HEK293T (cell line): ENCODE measurements at places on chromosomes 2 and 18.

DNA sequence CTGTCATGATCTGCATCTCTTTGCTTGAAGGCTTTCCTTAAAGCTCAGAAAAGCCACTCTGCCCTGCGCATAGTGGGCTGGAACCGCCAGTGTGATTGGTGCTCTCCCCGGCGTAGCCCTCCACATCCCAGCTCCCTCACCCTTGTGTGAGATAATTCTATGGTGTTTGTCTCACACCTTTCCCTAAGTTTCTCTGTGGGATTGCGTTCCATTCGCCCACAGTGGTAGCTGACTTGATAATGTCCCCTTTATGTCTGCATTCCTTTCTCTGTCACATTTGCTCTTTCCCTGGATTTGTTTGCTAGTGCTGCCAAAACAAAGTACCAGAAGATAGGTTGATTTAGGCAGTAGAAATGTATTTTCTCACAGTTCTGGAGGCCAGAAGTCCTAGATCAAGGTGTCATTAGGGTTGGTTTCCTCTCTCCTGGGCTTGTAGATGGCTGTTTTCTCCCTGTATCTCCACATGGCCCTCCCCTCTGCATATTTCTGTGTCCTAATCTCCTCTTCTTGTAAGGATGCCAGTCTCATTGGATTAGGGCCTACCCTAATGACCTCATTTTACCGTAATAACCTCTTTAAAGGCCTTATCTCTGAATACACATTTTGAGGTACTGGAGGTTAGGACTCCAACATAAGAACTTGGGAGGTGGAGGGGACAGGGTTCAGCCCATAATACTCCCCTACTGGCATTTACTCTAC is 7.4 kb upstream of the TMEM87B start:
- DNase-seq = no peak

GRCh38 chr2:171590116-171590515 is 67.8 kb downstream of the CYBRD1 start:
- no peak for DNase-seq

DNA sequence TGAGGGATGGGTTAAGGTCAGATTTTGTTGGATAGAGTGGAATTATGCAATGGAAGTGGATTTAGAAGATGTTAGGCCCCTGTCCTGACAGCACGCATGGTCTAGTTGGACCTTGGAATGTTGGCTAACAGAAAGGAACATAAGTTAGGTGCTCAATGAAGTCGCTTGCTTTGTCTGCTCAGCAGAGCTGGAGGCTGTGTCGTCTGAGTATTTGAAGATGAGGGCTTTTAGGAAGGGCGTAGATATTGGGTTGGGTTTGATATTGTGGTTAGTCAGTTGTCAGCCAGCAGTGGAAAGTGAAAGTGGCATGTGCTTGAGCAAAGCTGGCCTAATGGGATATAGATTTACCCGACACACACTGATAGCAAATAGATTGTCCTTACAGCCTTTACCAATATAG is 239.3 kb downstream of the PRKCE start:
- no peak for DNase-seq

DNA sequence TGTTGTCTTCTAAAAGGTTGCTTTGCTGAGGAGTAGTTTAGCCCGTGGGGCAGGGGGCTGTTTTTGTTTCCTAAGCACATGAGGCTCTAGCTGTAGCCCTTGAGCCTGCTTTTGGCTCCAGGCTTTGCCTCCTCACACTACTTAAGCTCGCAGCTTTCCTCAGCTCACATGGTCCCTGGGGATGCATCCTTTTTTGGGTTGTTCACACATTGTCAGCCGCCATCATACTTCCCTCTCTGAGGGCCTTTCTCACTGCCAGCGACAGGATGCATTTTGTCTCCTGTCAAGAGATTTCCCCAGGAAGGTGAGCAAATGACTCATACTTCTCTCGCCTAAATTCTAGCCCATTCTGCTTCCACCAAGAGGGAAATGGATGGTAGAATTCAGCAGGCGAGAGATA is 279.5 kb upstream of the PKDCC start:
- DNase-seq = no peak

- no peak for DNase-seq
Measured at GRCh38 chr2:164706522-164706921, 85.2 kb upstream of the GRB14 start.

DNA sequence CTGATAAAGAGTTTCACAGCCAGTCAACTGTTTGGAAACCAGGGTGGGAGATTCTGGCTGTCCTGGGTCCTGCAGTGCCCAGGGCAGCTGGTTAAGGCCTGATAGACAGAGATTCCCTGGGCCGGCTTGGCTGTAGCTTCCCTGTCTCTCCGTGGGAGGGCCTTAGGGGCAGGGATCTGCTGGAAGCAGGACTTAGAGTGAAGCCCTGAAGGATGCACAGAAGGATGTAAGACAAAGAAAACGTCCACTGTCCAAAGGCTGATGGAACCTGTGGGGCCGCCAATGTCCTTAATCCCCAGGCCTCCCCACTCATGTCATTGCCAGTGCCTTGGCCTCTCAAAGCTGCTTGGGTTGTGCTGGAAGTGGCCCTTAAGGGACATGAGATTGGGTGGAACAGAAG is 33.0 kb downstream of the MROH2A start:
- DNase-seq = no peak

GRCh38 chr18:73881396-73881917 is 266.2 kb downstream of the FBXO15 start:
- no peak for DNase-seq

GRCh38 chr2:3243804-3244203 is 133.8 kb downstream of the EIPR1 start:
- DNase-seq = no peak

DNA sequence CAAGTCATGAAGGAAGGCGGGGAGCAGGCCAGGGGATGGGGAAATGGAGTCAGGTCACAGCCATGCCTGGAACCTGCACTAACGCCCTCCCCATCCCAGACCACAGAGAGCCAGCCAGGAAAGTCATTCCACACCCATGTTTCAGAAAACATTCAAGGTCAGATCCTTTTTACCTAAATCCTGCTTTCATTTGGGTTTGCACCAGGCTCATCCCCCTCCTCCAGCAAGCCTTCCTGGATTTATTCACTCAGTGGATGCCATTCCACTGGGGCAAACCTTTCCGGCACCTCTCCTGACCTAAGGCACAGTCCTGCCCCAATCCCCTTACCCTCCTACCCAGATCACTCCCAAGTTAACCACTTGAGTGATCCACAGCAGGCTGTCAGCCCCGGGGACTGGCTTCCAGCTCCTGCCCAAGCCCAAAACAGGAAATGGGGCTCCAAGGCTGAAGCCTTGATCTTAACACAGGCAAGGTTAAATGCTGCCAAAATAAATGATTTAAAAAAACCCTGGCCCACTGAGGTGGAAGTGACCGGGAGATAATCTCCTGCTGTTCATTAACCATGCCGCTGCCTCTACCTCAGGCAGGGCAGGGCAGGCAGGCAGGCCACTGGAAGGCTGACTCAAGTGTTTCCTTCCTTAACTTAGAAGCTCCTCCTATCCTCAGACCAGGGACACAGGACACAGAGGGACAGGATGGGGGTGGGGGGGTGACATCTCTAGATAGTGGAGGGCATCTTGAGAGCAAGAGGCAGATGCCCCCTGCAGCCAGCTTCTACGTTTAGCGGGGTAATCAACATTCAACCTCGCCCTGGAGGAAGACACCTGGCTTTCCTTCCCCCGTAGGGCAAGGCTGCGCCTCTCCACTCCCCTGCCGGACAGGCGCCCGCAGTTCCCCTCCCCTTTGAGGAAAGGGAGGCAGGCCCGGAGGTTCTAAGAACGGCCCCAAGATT is 1.4 kb downstream of the RAB11FIP5 start:
- DNase-seq = peak; percentile 28

DNA sequence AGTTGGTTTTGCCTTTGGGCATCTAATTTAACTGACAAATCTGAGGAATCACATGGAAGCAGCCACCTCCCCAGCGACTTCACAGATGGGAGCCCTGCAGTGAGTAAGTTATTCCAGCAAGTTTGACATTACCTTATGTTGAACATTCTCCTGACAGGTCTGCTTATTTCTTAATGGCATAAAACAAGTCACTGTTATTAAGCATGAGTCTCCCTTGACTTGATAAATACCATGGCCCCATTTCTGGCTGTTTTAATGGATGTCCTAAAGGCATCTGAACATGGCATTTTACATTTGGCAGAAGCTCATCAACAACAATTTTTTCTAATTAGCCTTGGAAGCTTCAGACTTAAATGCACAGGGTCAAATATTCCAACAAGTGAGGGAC is 92.6 kb upstream of the CREB1 start:
- no peak for DNase-seq

DNA sequence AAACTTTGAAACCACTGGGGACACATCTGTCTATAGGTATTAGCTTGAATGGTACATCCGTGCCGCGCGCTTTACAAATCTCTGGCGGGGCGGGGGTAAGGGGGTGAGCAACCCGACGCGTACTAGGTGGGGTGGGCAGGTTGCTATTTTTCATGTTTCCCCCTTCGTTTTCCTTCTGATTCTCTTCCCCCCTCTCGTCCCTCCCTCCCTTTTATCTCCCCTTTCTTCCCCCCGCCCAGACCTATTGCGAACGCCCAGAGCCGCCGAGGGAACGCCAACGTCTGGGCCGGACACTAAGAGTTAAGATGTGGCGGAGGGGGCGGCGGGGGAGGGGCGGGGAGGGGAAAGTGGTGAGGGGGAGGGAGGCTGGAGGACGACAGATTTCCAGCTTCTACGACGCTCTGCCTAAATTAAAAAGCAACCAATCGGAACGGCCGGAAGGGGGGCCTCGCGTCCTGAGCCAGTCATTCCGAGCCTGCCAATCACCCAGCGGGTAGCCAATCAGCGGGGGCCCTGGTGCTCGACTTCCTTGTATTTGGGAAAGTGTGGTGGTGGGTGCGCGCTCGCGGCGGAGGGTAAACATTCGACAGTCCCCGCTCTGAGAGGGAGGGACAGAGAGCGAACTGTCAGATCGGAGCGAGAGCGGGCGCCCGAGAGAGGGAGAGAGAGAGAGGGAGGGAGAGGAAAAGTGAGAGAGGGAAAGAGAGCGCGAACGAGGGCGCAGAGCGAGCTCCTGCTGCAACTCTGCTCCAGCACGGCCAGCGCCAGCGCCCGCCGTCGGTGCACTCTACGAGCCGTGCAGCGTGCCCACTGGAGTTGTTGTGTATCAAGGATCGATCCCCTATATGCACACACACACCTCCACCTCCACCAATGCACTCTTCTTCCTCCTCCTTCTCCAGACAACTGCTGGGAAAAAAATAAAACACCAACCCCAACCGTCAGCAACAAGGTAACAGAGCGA is at the start of gene POU3F3:
POU3F3 (plus strand) TSS at position 582 of the 964 bp plus-strand sequence. CDS start 1,396 bp downstream, outside the sequence.
- DNase-seq = peak; percentile 85

DNA sequence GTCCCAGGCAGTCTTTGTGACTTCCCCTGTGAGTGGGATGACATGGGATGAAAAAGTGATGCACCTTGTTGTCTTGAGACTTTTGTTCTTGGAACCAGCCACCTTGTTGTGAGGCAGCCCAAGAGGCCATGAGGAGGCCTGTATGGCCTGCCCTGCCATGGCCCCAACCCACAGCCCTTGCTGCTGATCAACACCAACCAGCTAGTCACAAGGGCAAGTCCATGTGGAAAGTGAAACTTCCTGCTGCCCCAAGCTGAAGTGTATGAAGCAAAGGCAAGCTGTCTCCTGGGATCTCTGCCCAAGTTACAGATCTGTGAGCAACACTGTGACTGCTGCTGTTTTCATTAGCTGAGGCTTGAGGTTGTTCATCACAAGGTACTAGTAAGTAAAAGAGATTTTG is 21.6 kb downstream of the TMEM18 start:
- no peak for DNase-seq

DNA sequence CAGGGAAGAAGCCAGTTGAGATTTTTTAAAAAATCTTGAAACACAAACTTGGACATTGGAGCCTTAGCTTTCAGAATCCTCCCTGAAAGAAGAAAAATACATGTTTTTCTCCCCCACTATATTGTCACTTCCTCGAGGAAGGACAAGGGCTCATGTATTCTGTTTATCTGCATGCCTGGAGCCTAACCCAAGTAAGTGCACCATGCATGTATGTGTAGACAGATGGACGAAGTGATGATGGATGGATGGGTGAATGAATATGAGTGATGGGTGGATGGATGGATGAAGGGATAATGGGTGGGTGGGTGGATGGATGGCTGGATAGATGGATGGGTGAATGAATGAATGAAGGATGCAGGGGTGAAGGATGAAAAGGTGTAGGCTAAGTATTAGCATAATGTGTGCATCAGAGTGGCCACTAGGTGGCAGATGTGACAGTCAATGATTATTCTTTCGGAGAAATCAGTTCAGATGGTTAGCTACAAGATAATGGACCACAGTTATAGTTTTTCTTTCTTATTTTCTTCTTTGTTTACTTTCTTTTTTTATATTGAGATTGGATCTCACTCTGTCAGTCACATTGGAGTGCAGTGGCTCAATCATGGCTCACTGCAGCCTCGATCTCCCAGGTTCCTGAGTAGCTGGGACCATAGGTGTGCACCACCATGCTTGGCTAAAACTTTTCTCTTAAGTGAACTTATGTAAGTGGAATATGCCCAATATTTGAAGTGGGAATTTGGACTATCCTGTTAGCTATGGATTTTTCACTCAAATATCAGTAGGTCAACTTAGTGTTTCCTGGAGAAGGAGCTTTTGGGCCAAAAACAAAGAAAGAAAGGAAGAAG is 18.5 kb upstream of the CCDC93 start:
- DNase-seq = peak; percentile 53

DNA sequence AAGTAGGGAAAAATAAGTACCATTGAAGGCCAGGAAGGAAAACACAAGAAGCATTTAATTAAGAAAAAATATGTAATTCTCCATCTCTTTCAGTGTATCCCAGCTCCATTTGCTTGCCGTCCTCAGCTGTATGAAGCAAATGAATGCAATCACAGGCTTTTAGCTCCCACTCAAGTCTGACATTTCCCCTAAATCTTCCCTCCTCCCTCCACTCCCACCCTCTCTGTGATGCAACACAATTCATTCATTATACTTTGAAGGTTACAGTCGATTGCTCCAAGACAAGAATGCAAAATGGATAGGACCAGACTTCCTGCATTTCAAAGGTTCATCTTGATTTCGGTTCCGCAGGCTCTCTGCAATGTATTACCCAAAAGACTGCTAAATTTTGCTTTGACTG is 172.7 kb upstream of the SERPINE2 start:
- no peak for DNase-seq

DNA sequence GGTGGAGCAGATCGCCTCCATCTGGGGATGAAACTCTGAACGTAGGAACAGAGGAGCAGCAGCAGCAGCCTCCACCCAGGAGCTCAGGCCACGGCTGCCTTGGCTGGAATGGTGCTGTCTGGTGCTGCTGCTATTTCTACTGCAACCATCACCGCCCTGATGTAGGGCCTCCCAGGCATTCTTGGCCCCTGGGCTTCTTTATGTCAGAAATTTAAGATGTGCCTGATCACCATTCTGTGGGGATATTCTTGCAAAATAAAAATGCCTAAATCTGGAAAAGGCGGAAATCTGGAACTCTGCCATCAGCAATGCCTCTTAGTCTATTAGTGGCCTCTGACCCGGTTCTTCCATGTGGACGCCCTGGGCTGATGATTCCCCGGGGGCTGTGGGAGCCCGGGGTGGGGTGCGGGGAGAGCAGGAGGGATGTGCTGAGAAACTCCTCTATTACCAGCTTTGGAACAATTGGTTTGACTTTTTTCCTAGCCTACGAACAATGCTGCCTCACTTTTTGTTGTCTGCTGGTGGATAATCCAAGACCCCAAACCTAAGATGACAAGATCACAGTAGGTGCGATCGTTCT is 47.2 kb downstream of the FAM124B start:
- no peak for DNase-seq

GRCh38 chr18:55236150-55236931 is 277.1 kb upstream of the CCDC68 start:
- no peak for DNase-seq
